ENCODE measurements at places on chromosomes 4 and X.
A peak's percentile ranks its signal among the peaks of the same experiment; 100 is the strongest.

DNA sequence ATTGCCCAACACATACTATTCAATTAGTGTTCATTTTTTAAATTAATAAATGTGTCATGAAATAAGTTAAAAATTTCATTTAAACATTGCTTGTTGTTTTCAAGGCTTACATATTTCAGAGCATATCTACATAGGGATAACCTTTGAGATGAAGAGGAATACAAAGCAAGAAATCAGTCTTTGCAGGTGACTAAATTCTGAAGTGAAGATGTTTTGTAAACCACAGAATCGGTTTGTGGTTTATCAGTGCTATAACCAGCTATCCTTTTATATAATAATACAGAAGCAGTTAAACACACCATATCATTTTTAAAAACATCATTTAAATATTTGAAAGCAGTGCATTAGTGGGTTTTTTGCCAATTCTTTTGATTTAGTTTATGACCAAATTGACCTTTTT is 26.9 kb downstream of the FAM241A start:
- no peak for DNase-seq

- DNase-seq = no peak
Observed at GRCh38 chr4:16692524-16692923, 205.9 kb downstream of the LDB2 start.

DNA sequence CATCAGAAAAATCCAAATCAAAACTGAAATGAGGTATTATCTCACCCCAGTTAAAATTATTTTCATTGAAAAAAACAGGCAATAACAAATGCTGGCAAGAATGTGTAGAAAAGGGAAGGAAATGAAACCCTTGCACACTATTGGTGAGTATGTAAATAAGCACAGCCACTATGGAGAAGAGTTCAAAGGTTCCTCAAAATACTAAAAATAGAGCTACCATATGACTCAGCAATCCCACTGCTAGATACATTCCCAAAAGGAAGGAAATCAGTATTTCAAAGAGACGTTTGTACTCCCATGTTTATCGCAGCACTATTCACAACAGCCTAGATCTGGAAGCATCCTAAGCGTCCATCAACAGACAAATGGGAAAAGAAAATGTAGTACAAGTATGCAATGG is 932.4 kb downstream of the PCDH18 start:
- DNase-seq = no peak

DNA sequence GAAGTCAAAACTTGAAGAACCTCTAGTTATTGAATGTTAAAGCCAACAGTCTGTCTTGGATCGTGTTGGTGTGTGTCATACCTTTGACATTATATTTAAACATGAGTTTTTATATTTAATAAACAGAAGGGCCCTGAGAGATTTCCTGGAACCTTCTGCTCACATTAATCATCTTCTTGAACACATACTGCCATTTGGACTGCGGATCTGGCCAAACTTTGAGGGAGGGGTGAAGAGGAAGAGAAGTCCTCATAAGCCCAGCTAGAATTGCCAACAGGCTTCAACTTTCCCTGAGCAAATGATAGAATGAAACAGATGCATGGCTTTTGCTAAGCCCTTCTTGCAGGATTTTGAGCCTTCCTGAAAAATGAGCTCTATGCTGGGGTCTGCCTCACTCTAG is 27.4 kb downstream of the CCKAR start:
- no peak for DNase-seq

- DNase-seq = no peak
Observed at GRCh38 chr4:90883519-90883918, 756.3 kb downstream of the CCSER1 start.

GRCh38 chr4:39715788-39716187 is 17.9 kb downstream of the UBE2K start:
- no peak for DNase-seq

GRCh38 chr4:140602714-140603113 is 34.0 kb upstream of the UCP1 start:
- no peak for DNase-seq

- no peak for DNase-seq
Observed at GRCh38 chr4:102169345-102169744, 175.9 kb downstream of the SLC39A8 start.

DNA sequence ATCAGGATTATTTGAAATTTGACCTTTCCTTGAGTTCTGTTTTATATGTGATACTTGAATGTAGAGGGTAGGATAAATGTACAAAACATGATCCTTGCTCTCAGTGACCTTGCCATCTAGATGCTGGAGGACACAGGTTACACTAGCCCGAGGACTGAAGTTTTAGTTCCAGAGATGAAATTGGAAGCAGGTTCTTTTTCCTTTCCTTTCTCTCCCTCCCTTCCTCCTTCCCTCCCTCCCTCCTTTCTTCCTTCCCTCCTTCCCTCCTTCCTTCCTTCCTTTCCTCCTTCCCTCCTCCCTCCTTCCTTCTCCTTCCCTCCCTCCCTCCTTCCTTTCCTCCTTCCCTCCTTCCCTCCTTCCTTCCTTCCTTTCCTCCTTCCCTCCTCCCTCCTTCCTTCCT is 54.3 kb downstream of the LRRC66 start:
- DNase-seq = no peak

- DNase-seq = peak; percentile 13
Observed at GRCh38 chr4:140326395-140326993, 47.0 kb upstream of the SCOC start.

- DNase-seq = no peak
Observed at GRCh38 chr4:48033412-48033811, 16.8 kb downstream of the NIPAL1 start.

- peak; percentile 11 for DNase-seq
Observed at GRCh38 chrX:49037883-49038475, 5.2 kb downstream of the TFE3 start.

DNA sequence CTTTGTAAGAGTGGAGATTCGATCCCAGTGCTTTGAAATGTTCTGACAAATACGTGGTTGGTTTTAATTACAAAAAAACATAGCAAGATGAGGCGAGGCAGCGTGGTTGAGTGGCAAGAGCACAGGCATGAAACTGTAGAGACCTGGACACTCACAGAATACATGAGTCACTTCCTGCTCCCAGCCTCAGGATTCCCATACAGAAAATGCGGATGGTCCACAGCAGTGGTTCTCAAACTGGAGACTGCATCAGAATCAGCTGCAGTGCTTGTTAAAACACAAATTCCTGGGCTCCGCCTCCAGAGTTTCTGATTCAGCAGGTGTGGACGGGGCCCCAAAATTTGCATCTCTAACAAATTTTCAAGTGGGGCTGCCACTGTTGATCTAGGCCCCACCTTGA is 10.1 kb downstream of the OTOP1 start:
- DNase-seq = no peak

- peak; percentile 86 for DNase-seq
Observed at GRCh38 chr4:77818073-77818601, 1.0 kb downstream of the CNOT6L start.

DNA sequence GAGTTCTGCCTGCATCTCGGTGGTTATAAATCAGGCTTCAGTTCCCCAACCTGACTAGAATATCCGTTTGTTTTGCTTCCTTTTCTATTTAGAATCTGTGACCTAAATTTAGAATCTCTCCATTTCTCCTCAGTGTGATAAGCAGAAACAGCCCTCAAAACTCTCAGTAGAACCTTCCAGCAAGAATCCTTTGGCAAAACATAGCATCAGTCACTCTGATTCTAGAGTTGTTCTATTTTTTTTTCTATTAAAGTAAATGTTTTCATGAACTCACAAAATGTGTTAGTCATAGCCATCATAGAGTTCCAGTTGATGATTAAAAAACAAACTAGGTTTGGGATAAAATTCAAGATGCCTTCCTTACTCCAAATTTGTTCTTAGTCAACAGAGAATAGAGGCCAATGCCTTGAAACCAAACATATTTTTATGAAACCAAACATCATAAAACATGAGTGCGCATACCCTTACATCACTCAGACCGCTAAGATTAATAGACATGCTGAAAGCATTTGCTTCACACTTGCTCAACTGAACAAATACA is 13.2 kb upstream of the C1QTNF7 start:
- DNase-seq = no peak

GRCh38 chr4:177118596-177118995 is 191.1 kb upstream of the NEIL3 start:
- DNase-seq = no peak

DNA sequence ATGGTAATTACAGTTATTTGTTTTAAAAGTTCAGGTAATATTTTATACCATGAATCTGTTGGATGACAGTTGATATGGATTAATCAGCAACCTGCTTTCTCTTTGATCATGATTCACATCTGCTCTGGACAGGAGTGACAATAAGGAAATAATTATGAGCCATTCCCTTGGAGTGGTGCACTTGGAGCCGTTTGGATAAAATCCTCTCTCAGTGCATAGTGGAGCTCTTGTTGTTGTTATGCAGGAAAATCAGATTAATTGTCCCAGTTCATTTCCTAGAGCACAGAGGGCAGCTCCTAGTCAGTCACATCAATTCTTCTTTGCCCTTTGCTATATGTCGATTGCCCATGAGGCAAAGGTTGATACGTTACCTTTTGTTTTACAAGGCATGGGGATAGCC is 668.3 kb upstream of the NR3C2 start:
- no peak for DNase-seq

DNA sequence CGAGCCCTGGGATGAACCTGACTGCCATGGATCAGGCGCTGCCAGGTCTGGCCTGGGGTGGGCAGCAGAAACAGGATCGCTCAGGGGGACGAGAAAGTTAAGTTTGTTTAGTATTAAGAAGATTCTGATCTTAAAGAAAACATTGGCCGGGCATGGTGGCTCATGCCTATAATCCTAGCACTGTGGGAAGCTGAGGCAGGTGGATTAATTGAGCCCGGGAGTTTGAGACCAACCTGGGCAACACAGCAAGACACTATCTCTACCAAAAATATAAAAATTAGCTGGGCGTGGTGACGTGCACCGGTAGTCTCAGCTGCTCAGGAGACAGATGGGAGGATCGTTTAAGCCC is 696 bp upstream of the FLNA start:
- no peak for DNase-seq

- no peak for DNase-seq
Observed at GRCh38 chrX:138711399-138712347, at the start of gene FGF13. Gene FGF13 (minus strand): TSS chrX:138711717. CDS start chrX:138711003, 714 bp downstream.

DNA sequence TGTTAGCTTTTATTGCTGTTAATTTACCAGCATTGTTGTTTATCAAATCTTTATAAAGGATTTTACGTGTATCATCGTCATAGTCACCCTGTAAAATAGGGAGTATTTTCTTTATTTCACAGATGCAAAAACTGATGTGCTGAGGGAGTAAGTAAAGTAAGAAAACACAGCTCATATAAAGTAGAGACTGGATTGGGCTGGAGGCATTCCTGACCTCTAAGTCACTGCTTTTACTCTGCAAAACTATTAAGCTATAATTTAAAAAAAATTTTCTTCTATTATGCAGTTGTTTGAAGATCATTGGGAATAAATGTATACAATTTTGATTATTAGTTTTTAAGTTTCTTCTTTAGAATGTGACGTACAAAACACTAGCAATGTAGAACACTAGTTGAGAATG is 45.9 kb downstream of the NUDT6 start:
- DNase-seq = no peak

DNA sequence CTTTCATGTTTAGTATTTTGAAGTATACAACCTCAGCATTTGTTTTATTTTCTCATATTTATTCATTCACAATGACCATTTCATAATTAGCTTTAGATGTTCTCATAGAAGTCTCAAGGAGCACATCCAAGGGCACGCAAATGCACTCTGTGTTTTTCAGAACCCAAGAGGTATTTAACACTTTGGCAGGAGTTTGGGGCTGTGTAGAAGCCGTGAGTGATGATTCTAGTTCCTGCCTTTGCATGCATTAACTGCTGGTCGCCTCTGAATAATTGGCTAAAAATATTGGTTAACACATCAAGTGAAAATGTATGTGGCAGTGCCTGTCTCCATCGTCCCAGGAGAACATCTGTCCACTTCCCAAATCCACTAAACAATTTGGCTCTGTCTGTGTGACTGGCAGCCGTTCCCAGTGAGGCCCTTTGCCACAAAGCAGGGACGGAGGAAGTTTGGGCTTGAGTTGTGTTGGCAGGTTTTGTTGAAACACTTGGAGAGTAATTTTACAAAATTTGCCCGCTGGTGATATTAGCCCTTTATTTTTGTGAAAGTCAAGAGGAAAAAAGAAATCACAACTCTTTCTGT is 730.7 kb upstream of the SLIT2 start:
- DNase-seq = no peak

- peak; percentile 68 for DNase-seq
Observed at GRCh38 chrX:45781901-45782553, 581.4 kb upstream of the DIPK2B start.

- peak; percentile 3 for DNase-seq
Observed at GRCh38 chr4:127748957-127749356, 18.8 kb downstream of the SLC25A31 start.

DNA sequence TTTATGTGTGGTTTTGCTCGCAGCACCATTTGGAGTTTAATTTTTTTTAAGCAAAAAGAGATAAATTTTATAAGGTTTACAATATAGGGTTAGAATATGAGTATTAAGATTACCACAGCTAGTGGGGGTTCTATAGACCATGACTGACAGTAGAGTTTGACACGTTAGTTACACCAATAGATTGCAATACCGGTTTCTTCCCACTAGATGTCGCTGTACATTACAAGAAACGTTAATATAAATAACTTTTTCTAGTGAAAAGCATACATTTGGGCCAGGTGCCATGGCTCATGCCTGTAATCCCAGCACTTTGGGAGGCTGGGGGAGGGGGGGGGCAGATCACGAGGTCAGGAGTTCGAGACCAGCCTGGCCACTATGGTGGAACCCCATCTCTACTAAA is 433.6 kb downstream of the MAGEB5 start:
- DNase-seq = peak; percentile 10

DNA sequence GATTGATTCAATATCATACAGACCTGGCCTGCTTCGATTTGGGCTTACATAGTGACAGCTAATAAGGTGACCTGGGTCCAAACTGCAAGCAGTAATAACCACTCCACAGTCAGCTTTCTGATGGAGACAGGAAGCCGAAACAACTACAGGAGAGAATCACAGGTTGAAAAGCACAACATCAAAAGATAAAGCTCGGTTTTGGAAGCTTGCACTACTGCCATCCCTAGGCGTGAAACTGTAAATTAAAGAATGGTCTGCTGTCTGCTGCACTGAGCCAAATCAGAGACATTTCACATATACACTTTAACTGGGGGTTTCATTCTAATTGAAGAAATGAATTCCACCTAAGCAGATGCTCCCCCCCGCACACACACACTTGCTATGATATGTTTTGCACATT is 116.3 kb downstream of the DHX15 start:
- DNase-seq = no peak

GRCh38 chr4:84644087-84644486 is 61.2 kb downstream of the CDS1 start:
- DNase-seq = no peak

GRCh38 chr4:53208753-53209152 is 157.1 kb downstream of the SCFD2 start:
- no peak for DNase-seq

GRCh38 chrX:45449982-45450381 is 249.3 kb upstream of the DIPK2B start:
- no peak for DNase-seq

GRCh38 chr4:142440093-142440492 is 406.0 kb downstream of the INPP4B start:
- DNase-seq = no peak

- DNase-seq = no peak
Observed at GRCh38 chr4:54386693-54387092, 157.6 kb downstream of the PDGFRA start.

- DNase-seq = no peak
Observed at GRCh38 chr4:74367656-74368290, 2.8 kb downstream of the EREG start.

- peak; percentile 10 for DNase-seq
Observed at GRCh38 chrX:13287816-13288215, 32.0 kb downstream of the ATXN3L start.

Measured in inflammatory macrophage treated with lipopolysaccharide for 4 hours (primary cell).